ENCODE measurements at places on chromosomes 16 and 17.

- peak; percentile 84 for DNase-seq
These were observed 40.8 kb downstream of the YPEL2 start for GRCh38 chr17:59372138-59372751.

GRCh38 chr17:57593739-57594462 is 151.2 kb downstream of the CCDC182 start:
- DNase-seq: no peak

GRCh38 chr17:75109046-75109406 is 743 bp upstream of the ARMC7 start:
- no peak for DNase-seq

- no peak for DNase-seq
These were observed 19.1 kb upstream of the ALDH3A2 start for GRCh38 chr17:19629449-19629848.

DNA sequence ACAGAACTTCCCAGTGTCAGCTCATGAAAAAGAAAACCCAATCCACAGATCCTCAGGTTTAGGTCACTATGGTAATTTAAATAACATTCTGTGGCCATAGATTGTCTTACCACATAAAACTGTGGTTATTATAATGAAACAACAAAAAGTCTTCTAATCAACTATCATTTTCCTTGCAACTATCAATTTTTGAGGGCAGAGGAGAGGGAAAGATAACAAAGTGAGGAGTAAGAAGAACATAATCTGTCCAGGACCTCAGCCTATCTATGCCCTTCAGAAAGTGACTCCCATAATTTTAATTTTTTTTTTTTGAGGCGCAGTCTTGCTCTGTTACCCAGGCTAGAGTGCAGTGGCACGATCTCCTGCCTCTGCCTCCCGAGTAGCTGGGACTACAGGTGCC is 4.0 kb upstream of the GGNBP2 start:
- no peak for DNase-seq

GRCh38 chr17:41553176-41553575 is 18.7 kb downstream of the KRT9 start:
- DNase-seq: no peak

DNA sequence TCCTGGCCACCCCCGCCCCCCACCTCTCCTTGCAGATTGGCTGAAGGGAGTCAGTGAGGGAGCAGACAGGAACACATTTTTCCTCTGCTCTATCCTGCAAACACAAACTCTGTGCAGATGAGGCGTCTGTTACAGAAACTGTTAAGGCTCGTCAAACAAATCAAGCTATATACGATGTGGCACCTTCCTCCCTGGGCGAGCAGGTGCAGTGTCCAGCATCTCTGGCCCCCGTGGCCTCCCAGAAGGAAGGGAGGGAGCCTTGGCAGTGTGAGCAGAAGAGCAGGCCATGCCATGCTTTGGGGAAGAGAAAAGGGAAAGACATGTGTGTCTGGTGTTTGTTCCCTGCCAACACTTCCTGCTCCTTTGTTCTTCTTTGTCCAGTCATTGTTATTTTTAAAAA is 267.8 kb downstream of the UTP18 start:
- DNase-seq: no peak

DNA sequence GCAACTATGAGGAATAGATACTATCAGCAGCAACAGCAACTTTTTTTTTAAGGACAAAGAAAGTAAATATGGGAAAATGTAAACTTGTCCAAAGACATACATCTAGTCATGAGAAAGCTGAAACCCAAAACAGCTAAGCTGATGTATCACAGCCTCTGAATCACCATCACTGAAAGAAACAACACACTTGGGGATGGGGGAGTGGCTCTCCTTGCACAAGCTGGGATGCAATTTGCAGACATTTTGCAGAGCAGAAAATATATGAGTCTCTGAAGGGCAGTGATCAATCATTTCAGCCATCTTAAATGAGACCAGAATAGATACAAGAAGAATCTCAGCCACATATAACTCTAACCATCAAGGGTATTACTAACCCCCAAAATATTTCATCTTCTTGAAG is 79.1 kb downstream of the GRIN2A start:
- DNase-seq: no peak

Measured in AG20443 (cell line).